GM12878 (cell line): ENCODE measurements at places on chromosomes 6 and 20. TPM values are rescaled to one million over a fixed set of nuclear protein-coding genes. Genes with fewer than 3 reads are reported as not detected.

- no peaks in the 10 kb centered on the region for H3K4me1 ChIP-seq
- H3K27ac ChIP-seq, result no peak overlapping the region
- peak; percentile 15 for DNase-seq
- peaks cover 3% of the 10 kb centered on the region; the same call in 1 of the 2 replicates for H3K27me3 ChIP-seq
These were observed 38.2 kb downstream of the C6orf132 start for GRCh38 chr6:42104095-42104803.

DNA sequence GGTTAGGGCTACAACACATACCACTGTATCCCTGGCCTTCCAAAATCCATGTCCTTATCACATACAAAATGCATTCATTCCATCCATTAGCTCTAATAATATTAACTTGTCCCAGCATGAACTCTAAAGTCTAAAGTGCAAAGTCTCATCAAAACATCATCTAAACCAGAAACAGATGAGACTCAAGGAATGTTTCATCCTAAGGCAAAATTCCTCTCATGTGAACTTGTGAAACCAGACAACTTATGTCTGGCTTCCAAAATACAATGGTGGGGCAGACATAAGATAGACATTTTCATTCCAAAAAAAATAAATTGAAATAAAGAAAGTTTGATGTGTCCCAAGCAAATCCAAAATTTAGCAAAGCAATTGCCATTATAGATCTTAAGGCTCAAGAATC is 257.4 kb downstream of the HTR1B start:
- H3K4me1 ChIP-seq, result no peaks in the 10 kb centered on the region
- H3K27ac ChIP-seq, result no peak overlapping the region
- H3K27me3 ChIP-seq, result no peaks in the 10 kb centered on the region
- no peak overlapping the region for H3K4me3 ChIP-seq
- no peaks in the 10 kb centered on the region for H3K36me3 ChIP-seq

PTCRA gene
- 0.24 and 0.44 TPM in 2 replicates for total RNA-seq

RALGAPA2 gene
- total RNA-seq, result 29.4 and 30.7 TPM in 2 replicates

GRCh38 chr20:53579581-53580375 is 13.9 kb downstream of the ZNF217 start:
- no peak for DNase-seq
- no peaks in the 10 kb centered on the region for H3K27me3 ChIP-seq
- peak overlapping the region; percentile 79 for H3K4me3 ChIP-seq
- peak overlapping the region; percentile 69 for H3K27ac ChIP-seq
- peaks cover 9% of the 10 kb centered on the region for H3K4me1 ChIP-seq

GRCh38 chr20:35510951-35511735 is 18.3 kb downstream of the C20orf173 start:
- peaks cover 12% of the 10 kb centered on the region for H3K36me3 ChIP-seq
- no peak overlapping the region for H3K27ac ChIP-seq
- H3K27me3 ChIP-seq, result no peaks in the 10 kb centered on the region
- no peak for DNase-seq
- no peak overlapping the region for H3K4me3 ChIP-seq

FOXS1 gene
- not detected in 2 replicates for total RNA-seq

DNA sequence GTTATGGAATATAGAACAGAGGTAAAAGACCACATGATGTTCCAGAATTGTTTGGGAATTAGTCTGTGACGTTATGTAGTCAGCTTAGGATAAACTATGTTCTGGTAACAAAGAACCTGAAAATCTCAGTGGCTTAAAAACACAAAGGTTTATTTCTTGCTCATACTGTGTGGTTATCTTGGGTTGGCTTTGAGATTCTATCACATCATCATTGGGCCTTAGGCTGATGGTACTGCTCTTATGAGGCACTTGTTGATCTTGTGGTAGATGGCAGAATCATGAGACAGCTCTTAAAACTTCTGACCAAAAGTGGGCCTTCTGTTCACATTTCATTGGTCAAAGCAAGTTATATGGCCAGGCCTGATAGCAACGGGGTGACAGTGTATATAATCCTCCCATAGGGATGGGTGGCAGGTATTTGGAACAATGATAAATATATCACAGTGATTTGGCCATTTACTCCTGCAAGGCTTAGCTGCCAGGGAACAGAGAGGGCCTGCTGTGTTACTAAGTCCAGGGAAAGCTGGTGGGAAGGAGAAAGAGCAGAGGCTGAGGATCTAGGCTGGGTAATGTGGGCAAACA is 13.5 kb downstream of the DHX35 start:
- no peak for DNase-seq
- H3K27me3 ChIP-seq, result no peaks in the 10 kb centered on the region
- no peaks in the 10 kb centered on the region for H3K4me1 ChIP-seq
- no peak overlapping the region for H3K4me3 ChIP-seq
- H3K36me3 ChIP-seq, result no peaks in the 10 kb centered on the region
- no peak overlapping the region for H3K27ac ChIP-seq

KIF25 gene
- total RNA-seq, result not detected in 2 replicates

TINAG gene
- 0.51 and 0.64 TPM in 2 replicates for total RNA-seq

- DNase-seq, result no peak
- H3K4me1 ChIP-seq, result no peaks in the 10 kb centered on the region
- H3K27ac ChIP-seq, result no peak overlapping the region
- H3K36me3 ChIP-seq, result no peaks in the 10 kb centered on the region
- H3K27me3 ChIP-seq, result no peaks in the 10 kb centered on the region
These were observed 669.1 kb downstream of the UTRN start for GRCh38 chr6:144954241-144954556.

- no peak for DNase-seq
- H3K4me3 ChIP-seq, result no peak overlapping the region
- H3K27ac ChIP-seq, result no peak overlapping the region
- H3K36me3 ChIP-seq, result no peaks in the 10 kb centered on the region
- H3K27me3 ChIP-seq, result no peaks in the 10 kb centered on the region
- no peaks in the 10 kb centered on the region for H3K4me1 ChIP-seq
These were observed 211.4 kb downstream of the ERMARD start for GRCh38 chr6:169962604-169963469.

PERP gene
- total RNA-seq, result 0.92 and 1.1 TPM in 2 replicates

AVP gene
- total RNA-seq, result not detected in 2 replicates

DNA sequence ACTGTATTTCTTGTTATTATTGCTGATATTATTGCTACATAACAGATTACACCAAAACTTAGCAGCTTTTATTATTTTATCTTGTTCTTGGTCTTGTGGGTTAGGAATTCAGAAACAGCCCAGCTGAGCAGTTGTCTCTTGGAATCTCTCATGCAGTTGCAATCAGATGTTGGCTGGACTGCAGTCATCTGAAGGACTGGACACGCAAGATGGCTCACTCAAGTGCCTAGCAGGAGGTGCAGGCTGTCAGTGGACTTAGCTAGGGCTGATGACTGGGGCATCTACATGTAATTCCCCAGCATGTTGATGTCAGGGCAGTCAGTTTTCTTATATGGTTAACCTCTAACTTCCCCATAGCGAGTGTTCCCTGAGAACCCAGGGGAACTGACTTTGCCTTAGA is 128.6 kb upstream of the PLCB4 start:
- no peak overlapping the region for H3K27ac ChIP-seq
- H3K27me3 ChIP-seq, result no peaks in the 10 kb centered on the region
- no peaks in the 10 kb centered on the region for H3K4me1 ChIP-seq
- no peak for DNase-seq

GRCh38 chr6:1904466-1904799 is 294.7 kb downstream of the FOXC1 start:
- H3K36me3 ChIP-seq, result no peaks in the 10 kb centered on the region
- no peaks in the 10 kb centered on the region for H3K4me1 ChIP-seq
- no peak for DNase-seq

HLA-DMB gene
- total RNA-seq, result 106 and 114 TPM in 2 replicates

C4B gene
- 3.1 and 5.6 TPM in 2 replicates for total RNA-seq

THEMIS gene
- 0.08 TPM in 1 of 2 replicates, not detected in the other for total RNA-seq

CDC40 gene
- total RNA-seq, result 23.0 and 25.0 TPM in 2 replicates
